ENCODE measurements at places on chromosomes 4 and X. TPM values are rescaled to one million over a fixed set of nuclear protein-coding genes. Genes with fewer than 3 reads are reported as not detected.

RHOXF2 gene
- total RNA-seq, result not detected

DNA sequence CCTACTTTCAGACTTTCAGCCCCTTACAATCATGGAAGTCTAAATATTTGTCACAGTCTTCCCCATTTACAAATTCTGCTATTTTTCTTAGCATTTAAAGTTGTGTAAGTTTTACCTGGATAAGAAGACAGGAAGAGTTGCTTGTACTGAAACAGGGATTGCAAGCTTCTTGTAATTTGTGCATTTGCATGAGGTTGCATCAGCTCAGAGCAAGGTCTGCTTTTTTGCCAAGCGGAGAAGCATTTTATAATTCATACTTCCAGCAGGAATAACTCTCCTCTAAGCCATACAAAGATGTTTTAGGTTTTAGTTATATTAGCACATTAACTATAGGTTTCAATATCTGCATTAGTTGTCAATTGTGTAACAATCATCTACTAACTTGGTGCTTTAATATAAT, 922.0 kb upstream of the PABPC4L start:
- DNase-seq, result no peak

DNA sequence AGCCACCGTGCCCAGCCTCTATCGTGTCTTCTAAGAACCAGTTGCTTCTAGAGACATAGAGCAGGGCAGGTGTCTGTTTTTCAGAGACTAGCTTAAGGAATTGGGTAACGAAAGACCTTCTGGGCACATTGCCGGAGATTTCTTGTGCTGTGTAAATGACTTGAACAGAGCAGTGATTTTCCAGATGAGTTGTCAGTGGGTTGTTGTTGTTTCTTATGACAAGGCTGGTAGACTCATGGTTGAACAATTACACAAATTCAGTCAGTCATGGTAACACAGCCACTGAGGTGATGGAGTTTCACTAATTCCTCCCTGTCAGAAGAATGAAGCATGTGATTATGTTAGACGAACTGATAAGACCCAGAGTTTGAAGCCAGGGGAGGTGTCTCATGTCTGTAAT, 20.5 kb upstream of the DDX3X start:
- peak; percentile 88 for DNase-seq

GRCh38 chrX:68750316-68750715, 78.5 kb upstream of the EFNB1 start:
- DNase-seq, result no peak

DNA sequence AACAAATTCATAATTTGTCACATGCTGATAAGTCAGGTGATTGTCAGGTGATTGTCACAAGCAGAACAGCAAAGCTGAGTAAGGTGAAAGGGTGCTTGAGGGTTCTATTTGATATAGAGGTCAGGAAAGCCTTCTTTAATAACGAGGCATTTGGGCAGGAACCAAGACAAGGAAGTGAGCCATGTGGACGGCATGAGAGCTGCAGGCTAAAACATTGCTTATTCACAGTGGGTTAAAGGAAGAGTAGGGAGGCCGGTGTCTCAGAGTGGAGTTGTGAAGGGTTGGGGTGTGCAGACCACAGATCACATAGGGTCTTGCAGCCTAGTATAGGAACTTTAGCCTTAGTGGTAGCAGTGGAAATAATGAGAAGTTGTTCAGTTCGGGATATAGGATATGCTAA, 31.3 kb upstream of the CYP2U1 start:
- DNase-seq, result no peak

DNA sequence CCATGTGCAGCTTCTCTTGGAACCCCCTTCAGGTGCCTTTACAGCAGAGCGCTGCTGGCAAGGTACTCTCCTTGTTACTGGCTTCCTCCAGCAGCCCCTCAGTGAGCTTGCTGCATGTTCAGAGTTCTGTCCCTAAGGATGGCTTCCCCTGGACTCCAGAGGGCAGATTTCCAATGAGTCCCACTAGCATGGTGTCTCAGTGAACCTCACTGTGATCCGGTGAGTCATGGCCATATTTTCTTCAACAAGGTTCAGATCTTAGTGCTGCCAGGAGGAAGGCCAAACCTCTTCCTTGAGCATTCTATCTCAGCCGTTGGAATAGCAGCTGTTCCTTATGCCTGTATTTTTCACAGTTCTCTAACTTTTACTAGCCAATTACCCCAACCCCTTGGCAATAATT, 98.8 kb downstream of the CASK start:
- peak; percentile 46 for DNase-seq

All from Caki2 (cell line).